ENCODE measurements at places on chromosomes 4 and X.

DNA sequence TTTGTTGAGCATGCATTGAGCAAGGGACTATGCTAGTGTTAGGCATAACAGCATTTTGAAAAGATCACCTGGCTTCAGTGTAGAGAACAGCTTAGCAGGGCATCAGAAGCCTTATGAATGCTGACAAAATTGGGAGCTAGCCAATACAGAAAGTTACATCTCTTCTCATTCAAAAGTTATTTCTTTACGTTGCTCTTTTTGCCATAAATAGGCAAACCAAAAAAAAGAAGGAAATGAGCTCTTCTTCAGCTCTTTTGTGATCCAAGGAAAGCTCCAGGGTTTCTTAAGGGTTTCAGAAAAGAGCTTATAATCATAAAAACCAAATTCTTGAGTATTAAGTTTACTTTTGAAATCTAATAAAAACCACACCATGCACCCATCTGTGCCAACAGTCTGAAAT lies 35.2 kb upstream of the LNX1 start:
- DNase-seq: no peak

DNA sequence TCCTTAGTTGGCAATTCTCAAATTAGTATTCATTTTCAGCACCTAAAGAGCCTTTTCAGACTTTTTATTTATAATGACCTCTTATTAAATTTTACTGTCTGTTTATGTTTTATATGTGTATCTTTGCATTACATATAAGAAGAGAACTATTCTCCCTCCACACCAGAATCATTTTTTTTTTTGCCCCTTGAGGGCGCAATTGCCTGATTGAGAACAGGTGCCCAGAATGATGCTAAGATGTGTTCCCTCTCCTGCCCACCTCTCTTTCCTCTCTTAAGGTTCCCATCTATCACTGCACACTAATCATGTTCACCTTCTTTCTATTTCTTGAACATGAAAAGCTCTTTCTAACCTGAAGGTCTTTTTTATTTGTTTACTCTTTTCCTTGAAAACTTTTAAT lies 44.2 kb upstream of the ADAM29 start:
- DNase-seq: no peak

- no peak for DNase-seq
Observed at GRCh38 chrX:1534301-1535168, 2.5 kb downstream of the P2RY8 start.

GRCh38 chrX:153460826-153461225 lies 9.6 kb downstream of the HAUS7 start:
- DNase-seq: no peak

GRCh38 chr4:108072300-108072699 lies 82.6 kb downstream of the HADH start:
- no peak for DNase-seq

- DNase-seq: no peak
Observed at GRCh38 chr4:189267312-189267965, 673.2 kb upstream of the FRG1 start.

DNA sequence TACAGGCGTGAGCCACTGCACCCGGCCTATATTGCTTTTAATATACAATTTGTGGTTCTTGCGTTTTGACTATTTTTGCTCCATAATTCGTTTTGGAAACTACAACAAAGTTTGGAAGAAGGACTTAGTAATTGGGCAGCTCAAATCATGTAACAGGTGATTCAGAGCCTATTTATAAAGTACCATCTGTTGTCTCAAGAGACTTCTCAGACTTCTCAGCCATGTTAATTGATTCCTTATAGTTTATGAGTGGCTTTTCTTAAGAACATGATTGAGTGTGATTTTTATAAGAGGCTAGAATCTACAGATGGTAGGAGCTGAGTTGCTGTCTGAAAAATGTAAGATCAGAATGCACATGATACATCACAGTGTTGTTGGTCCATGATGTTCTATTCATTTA lies 240.2 kb downstream of the ADGRL3 start:
- no peak for DNase-seq
